ENCODE measurements at places on chromosomes 7 and 10.
A peak's percentile ranks its signal among the peaks of the same experiment; 100 is the strongest.

GRCh38 chr10:21329995-21330627 lies 195.4 kb downstream of the SKIDA1 start:
- no peak for DNase-seq

GRCh38 chr10:80197972-80198916 lies 7.1 kb downstream of the ANXA11 start:
- DNase-seq = no peak

GRCh38 chr10:25989951-25990350 lies 55.9 kb downstream of the MYO3A start:
- no peak for DNase-seq

GRCh38 chr7:24896031-24896501 lies 83.9 kb downstream of the OSBPL3 start:
- no peak for DNase-seq

DNA sequence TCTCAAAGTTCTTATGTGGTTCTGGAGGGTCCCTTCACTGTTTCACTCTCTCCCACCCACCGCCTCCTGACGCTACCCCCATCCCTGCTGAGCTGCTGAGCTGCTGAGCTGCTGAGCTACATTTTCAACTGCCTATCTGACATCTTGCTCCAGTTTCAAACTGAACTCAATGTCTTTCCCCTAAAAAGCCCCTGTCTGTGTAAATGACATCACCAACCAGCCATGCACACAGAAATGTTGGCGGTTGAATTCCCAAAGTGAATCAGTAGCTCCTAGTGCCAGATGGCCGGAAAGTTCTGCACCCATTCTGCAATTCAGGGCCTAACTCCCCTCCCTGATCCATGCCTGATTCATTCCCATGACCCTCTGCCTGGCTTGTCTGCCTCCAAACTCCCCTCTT lies 71.2 kb downstream of the WNT2 start:
- DNase-seq = no peak

DNA sequence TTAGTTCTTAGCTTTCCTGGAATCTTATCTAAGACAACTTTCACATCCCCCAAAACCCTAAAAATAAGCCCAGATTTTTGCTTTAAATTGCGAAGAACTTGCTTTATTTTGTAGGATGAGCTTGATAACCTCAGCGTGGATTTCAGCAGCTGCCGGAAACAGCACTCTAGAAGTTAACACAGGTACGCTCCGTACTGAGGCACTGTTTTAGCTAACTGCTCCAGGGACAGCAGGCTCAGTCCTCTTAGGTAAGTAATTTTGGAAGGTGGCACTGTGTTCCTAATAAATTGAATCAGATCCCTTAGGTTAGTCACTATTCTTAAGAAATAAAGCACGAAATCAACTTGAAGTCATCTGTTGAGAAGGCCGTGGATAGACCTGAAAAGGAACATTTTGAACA lies 2.2 kb upstream of the AUTS2 start:
- no peak for DNase-seq

- peak; percentile 62 for DNase-seq
These were observed 61.9 kb downstream of the MKI67 start for GRCh38 chr10:128064108-128064969.

Measured in stimulated activated CD4-positive, alpha-beta T cell treated with anti-CD3 and anti-CD28 coated beads, Interleukin-1b, Interleukin-23, amount 100 ng/mL, for 24 hours (primary cell).